ENCODE measurements at places on chromosomes 1 and 21. TPM values are rescaled to one million over a fixed set of nuclear protein-coding genes. Genes with fewer than 3 reads are reported as not detected.

Gene CR1L
- total RNA-seq: 1.4 TPM

DNA sequence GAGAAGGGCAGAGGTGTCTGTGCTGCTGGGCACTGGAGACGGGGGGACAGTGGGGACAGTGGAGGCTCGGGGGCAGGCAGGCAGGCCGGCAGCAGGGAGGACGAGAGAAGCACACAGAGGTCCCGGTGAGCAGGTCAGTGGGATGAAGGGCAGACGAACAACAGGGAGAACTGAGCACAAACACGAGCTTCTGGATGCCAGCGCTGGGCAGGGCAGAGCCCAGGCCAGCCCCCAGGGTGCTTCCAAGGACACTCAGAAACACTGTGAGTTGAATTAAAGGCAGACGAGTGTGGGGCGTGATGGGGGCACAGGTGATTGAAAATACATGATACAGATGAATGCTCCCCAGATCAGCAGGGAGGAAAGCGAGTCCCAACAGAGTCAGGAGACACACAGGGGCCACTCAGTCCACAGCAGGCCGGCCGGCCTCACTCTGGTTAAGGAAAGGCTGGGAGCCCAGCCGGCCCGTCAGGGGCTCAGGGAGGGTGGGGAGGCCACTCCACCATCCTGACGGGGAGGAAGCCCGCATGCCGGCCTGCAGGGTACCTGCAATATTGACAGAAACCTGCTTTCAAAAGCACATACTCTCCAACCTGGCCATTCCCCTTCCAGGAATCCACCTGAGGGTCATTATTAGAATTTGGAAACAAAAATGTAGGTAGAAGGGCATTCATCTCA is 14.1 kb downstream of the SLC19A1 start:
- H3K4me3 ChIP-seq: no peak overlapping the region
- H3K27ac ChIP-seq: no peak overlapping the region
- no peaks in the 10 kb centered on the region for H3K27me3 ChIP-seq
- no peaks in the 10 kb centered on the region for H3K36me3 ChIP-seq

GRCh38 chr1:12468323-12468722 is 149.7 kb downstream of the DHRS3 start:
- H3K36me3 ChIP-seq: no peaks in the 10 kb centered on the region
- H3K4me1 ChIP-seq: peaks cover 13% of the 10 kb centered on the region
- no peak overlapping the region for H3K27ac ChIP-seq
- H3K4me3 ChIP-seq: no peak overlapping the region
- DNase-seq: no peak
- H3K27me3 ChIP-seq: no peaks in the 10 kb centered on the region

GRCh38 chr1:56709269-56709880 is 64.3 kb downstream of the PRKAA2 start:
- no peak overlapping the region for H3K27ac ChIP-seq
- no peaks in the 10 kb centered on the region for H3K4me1 ChIP-seq
- no peak overlapping the region for H3K4me3 ChIP-seq
- DNase-seq: no peak
- H3K27me3 ChIP-seq: no peaks in the 10 kb centered on the region
- H3K36me3 ChIP-seq: no peaks in the 10 kb centered on the region

GRCh38 chr1:197268012-197268411 is at the start of gene CRB1:
Gene CRB1 (plus strand): TSS chr1:197268252. CDS start chr1:197268413, 161 bp downstream.
- H3K4me1 ChIP-seq: no peaks in the 10 kb centered on the region
- no peaks in the 10 kb centered on the region for H3K27me3 ChIP-seq
- no peak for DNase-seq
- H3K27ac ChIP-seq: no peak within 1 kb of the TSS

DNA sequence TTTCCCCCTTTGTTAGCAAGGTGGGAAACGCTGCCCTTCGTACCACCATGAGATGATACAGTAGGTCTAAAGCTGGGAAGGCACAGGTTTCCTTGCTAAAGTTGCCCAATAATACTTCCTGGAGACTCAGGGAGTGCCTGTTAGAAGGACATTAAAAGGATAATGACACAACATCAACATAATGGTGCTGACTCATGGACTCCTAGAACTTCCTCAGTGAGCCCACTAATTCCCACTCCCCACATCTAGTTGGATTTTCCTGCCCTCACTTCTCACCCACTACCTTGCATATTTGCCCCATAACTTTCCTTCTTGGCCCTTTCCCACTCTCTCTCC is 17.5 kb downstream of the CFAP45 start:
- no peak for DNase-seq
- no peak overlapping the region for H3K27ac ChIP-seq
- H3K27me3 ChIP-seq: no peaks in the 10 kb centered on the region
- no peaks in the 10 kb centered on the region for H3K36me3 ChIP-seq
- H3K4me1 ChIP-seq: peaks cover 15% of the 10 kb centered on the region

Data from spleen (tissue), 13 donors.